ENCODE measurements at places on chromosomes 1 and 21. TPM values are rescaled to one million over a fixed set of nuclear protein-coding genes. Genes with fewer than 3 reads are reported as not detected.

- DNase-seq, result no peak
Observed at GRCh38 chr1:206663832-206664652, 20.7 kb upstream of the MAPKAPK2 start.

GRCh38 chr1:5637171-5637570 is 355.1 kb downstream of the NPHP4 start:
- DNase-seq, result no peak

DNA sequence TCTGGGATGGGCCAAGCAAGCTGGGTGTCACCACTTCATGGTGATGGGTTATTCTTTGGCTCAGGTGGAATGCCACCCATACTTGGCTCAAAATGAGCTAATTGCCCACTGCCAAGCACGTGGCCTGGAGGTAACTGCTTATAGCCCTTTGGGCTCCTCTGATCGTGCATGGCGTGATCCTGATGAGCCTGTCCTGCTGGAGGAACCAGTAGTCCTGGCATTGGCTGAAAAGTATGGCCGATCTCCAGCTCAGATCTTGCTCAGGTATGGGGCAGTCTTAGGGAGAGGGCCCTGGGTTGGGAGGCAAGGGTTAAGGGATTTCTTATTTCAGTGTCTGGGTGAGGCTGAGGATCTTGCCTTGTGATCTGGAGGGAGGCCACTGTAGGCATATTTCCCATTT is 15.4 kb upstream of the NASP start:
- no peak for DNase-seq

DNA sequence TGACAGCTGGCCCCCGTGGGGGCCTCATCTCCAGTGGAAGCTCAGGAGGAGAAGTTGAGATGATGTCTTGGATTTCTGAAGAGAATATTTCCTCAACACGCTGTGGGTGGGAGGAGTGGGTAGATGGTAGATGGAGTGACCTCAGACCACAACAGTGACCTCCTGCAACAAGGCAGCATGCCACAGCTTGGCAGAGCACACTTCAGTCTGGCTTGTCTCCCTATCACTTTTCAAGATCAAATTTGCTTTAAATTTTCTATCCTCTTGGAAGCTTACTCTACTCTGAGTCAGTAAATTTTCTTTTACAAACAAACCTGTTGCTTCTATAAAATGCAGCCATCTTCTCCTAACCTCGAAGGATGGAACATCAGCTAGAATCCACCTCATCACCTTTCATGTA is 59.7 kb downstream of the NTPCR start:
- no peak for DNase-seq

- DNase-seq, result no peak
Observed at GRCh38 chr1:16088996-16089395, 15.5 kb upstream of the FAM131C start.

- DNase-seq, result no peak
Observed at GRCh38 chr1:53572065-53572814, 113.0 kb downstream of the DMRTB1 start.

- DNase-seq, result peak; percentile 77
Observed at GRCh38 chr1:235503403-235504121, 690 bp downstream of the B3GALNT2 start.

DNA sequence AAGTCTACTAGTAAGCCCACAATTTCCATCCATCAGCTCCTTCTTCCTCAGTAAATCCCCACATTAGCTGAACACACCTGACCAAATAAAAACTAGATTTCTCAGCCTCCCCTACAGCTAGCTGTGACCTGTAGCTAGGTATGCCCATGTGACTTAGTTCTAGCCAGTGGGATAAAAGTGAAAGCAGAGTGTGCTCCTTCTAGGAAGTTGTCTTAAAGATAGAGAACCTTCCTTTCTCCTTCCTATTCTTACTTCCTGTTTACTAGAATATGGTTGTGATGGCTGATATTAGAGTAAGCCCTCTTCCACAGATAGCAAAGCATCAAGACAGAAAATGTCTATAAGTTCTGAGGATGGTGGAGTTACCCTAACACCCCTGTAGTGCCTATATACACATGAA is 67.0 kb downstream of the PIK3R3 start:
- DNase-seq, result no peak

LORICRIN gene
- total RNA-seq, result not detected

DNA sequence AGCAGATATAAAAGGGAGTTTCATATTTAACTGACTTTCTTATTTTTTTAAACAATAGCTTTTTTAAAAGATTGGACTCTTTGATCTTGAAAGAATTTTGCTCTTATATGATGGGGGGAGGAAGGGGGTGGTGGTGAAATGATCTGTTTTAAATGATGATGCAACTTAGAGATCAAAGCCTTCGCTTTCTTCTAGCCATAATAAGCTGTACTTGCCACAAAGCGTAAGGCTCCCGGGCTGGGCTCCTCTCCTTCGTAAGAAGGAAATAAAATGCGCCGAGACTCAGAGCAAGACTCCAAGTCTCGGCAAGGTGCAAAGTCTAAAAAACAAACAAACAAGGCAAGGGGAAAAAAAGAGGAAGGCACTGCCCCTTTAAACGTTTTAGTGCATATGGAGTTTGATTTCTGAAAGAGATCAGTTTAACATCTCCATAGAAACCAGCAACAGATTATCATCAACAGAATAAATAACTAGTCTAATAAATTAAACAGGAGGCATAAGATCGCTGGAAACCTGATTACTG is 3.3 kb downstream of the CASZ1 start:
- DNase-seq, result no peak

VHLL gene
- not detected for total RNA-seq

GRCh38 chr21:36964827-36965719 is 1.4 kb downstream of the HLCS start:
- DNase-seq, result no peak

- DNase-seq, result no peak
Observed at GRCh38 chr1:7383671-7384520, 387.2 kb upstream of the VAMP3 start.
